Fibroblast of upper back skin (primary cell): ENCODE measurements at places on chromosomes 11 and 22.
A peak's percentile ranks its signal among the peaks of the same experiment; 100 is the strongest.

GRCh38 chr11:76849376-76849775 is 11.3 kb upstream of the ACER3 start:
- DNase-seq: no peak

DNA sequence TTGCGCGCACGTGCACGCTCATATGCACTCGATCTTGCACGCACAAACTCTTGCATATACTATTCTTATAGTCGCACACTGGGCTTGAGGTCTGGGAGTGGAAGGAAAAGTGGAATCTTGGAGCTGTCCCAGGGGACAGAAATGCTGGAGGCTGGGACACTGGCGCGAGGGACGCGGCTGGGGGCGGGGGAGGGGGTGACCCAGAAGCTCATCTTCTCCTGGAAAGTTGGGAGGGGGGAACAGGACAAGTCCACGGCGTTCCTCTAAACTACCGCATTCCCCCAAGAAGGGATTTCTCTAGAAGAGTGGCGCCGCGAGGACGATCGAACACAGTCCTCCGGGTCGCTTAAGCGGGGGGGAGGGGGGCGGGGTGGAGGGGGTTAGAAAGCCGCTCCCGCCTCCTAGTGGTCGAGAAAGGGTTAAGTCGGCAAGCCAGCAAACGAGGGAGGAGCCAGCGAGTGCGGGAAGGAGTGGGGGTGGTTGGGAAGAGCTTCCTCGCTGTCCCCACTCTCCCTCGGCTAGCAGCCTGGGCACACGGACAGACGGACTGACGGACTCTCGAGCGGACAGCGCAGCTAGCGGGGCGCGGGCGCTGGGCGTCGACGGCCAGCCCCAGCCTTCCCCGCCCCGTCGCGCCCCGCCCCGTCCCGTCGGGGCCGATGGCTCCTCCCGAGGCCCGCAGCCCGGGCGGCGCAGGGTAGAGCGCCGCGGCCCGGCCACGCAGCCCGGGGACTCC is at the start of gene RTN4RL2:
RTN4RL2 (plus strand) TSS at position 507 of the 736 bp plus-strand sequence. CDS start 338 bp downstream, outside the sequence.
- DNase-seq: peak; percentile 58

DNA sequence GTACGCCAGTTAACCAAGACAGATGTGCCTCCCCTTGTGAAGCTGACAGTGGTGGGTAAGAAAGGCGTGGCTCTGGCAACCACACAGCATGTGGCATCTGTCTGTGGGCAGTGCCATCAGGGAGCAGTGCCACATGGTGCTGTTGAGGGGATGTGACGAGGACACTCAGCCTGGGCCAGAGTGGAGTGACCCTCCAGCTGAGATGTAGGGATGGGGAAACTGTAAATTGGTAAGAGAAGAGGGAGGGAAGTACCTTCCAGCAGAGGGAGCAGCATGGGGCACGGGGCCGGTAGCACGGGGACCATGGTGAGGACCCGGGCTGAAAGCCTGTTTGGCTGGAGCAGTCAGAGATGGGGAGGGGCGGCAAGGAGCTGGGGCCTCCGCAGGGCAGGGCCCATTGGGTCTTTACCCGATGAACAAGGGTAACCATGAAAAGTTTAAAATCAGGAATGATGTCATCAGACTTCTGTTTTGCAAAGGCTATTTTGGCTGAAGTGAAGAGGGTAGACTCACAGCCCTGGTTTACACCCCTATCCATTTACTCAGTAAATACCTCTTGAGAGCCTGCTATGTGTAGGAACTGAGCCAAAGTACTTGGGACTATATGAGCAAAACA is 10.4 kb downstream of the TMPRSS6 start:
- DNase-seq: no peak

DNA sequence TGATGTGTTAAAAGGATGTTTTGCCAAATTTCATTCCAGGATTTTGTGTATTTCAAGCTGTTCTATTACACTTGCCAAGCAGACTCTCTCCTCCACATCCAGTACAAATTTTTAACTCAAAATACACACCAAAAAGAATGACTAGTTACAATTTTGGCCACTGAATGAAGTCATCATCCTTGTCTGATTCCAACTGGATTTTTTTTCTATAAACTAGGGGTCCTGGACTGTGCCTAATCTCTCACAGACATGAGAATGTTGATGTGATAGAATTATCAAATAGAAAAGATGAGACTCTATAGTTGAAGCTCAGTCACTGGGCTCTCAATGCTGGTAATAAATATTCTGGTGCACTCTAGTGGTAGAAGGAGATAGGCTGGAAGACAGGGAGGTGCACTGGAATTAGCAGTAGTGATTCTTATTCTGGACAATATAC is 85.8 kb downstream of the FANCF start:
- peak; percentile 64 for DNase-seq

DNA sequence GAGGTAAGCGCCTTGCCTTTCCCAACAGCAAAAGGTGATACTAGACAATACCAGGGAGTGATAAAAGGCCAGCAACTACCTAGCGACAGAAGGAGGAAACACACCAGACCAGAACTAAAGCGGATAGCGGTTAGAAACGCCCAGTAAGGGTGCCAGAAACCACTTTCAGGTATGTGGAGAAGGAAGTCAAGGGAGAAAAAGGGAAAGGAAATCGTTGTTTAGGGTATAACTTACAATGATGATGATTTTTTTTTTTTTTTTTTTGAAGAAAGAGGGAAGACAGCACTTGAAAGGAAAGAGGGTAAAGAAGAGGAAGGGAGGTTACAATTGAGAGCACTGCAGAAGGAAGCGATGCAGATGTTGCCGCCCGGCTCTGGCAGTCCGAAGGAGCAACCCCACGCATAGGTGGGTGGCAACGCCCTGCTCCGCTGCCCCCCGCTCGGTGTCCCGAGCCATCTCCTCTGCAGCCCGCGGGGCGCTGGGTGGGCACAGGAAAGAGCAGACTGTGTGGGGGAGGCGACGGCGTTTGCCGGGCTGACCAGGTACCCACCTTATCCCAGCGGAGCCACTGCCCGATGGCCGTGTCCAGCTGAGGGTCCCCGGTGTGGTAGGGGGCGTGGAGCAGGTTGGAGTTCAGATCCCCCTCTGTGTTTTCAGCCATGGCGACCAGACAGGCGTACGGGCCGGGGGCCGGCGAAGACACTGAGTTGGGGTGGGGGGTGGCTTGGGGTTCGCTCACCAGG is 561 bp downstream of the PGM2L1 start:
- DNase-seq: peak; percentile 22

DNA sequence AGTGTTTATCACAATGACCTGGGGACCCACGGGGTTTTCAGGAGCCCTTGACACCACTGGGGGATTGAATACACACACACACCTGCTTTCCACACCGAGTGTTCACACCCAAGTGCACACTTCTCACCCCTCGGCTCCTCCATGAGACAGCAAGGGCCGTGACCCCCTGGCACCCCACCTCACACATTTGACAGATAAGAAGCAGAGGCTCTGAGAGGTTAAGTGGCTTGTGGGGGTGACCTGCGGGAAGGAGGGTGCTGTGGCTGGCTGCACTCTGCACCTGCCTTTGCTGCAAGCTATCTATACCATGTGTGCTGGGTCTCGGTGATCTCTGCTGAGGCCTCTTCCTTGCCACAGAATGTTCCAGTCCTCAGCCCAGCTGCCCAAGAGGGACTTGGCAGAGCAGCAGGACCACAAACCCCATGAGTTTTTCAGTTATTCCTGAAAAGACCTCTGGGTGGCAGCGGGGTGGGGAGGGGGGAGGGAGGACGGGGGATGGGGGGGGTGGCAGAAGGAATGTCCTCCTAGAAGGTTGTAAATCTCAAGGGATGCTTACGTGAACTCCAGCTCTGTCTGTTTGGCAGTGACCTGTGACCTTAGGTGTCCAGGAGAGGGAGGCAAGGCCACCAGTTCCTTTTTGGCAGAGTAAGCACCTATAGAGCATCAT is 47.9 kb upstream of the RFPL3 start:
- DNase-seq: no peak

- no peak for DNase-seq
Observed at GRCh38 chr22:46250783-46251125, 661 bp upstream of the CDPF1 start.
